Fibroblast of mammary gland (primary cell): ENCODE measurements at places on chromosomes 13 and 19.

GRCh38 chr19:46367426-46367825 lies 20.5 kb downstream of the PPP5C start:
- DNase-seq: no peak

DNA sequence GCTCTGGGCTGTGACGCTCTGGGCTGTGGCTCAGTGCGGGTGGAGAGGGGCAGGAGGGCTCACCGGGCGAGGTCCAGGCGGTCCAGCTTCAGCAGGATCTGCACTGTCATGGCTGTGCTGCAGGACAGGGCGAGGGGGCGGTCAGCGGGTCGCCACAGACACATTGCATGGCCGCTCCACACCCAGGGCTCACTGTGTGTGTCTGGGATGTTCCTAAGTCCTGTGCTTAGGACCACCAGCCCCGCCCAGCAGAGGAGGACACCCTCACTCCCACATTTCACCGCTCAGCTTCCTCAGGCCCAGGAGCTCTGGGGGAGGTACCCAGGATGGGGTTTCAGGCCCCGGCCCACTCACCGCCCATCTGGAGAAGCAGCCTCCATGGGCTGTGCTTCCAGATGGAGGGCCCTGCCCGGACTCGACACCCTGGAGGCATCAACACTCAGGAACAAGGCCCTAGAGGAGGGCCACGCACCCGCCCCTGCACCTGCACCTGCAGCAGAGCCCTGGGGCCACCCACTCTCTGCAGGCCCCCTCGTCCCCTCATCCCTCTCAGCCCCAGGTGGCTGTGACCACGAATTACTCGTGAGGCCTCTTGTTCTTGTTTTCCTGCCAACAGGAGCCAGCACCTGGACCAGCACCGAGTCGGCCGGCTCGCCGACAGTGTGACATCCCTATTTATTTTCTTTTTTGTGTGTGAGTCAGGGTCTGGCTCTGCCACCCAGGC lies 9.7 kb upstream of the CERS1 start:
- DNase-seq: no peak

- DNase-seq: peak; percentile 38
Measured at GRCh38 chr13:42883142-42883541, 101.8 kb downstream of the FAM216B start.

DNA sequence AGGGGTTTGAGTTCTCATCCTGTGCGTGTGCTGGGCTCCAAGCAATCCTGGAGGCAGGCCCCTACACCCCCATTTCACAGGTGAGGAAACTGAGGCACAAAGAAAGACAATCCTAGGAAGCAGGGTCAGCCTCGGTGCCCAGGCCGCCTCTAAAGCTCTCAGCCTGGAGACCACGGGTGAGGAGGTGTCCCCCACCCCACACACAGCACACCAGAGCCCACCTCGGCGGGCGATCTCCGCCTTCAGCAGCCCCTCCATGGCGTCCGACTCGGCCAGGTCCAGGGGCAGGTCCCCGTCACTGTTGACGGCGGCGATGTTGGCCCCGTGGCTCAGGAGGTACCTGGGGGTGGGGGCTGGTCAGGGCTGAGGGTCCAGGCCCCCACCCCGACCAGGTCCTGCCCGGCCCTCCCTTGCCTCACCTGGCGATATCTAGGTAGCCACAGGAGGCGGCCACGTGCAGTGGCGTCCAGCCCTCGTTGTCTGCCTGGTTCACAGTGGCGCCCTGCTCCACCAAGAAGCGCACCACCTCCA lies 5.1 kb downstream of the PPP1R12C start:
- DNase-seq: no peak

DNA sequence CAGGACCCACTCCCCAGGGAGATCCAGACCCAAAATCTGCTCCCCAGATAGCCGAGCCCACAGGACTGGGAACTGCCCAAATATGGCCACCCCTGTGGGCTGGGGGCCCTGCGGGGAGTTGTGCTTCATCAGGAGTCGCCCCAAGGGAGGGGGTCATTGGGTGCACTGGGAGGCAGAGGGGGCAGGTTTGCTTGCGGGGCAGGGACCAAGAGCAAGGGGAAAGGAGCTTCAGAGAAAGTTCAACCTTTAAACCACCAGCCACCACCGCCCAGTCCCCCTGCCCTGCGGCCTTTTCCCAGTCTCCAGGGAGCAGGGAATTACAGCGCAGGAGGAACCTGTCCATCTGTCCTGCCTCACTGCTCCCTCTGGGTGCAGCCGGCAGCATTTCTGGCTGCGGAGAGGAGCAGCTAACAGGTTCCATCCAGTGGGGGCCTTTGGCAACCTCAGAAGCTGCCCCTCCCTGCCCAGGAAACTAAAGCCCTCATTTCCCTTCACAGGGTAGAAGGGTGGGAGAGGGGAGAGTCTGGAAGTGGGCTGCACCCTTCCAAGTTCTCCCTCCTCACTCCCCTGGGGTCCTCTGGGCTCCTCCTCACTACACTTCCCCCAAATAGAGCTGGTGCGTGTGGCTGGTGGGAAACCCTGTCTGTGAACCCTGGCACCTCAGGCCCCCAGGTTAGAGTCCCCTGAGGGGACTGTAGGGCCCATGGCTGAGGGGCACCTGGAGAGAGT lies 13.8 kb upstream of the ASF1B start:
- DNase-seq: no peak

- no peak for DNase-seq
Measured at GRCh38 chr13:98467263-98467985, 109.5 kb downstream of the STK24 start.

GRCh38 chr19:34345947-34346351 lies 19.0 kb upstream of the GPI start:
- peak; percentile 67 for DNase-seq

GRCh38 chr19:39677961-39678889 lies 22.5 kb downstream of the LGALS16 start:
- DNase-seq: peak; percentile 5

DNA sequence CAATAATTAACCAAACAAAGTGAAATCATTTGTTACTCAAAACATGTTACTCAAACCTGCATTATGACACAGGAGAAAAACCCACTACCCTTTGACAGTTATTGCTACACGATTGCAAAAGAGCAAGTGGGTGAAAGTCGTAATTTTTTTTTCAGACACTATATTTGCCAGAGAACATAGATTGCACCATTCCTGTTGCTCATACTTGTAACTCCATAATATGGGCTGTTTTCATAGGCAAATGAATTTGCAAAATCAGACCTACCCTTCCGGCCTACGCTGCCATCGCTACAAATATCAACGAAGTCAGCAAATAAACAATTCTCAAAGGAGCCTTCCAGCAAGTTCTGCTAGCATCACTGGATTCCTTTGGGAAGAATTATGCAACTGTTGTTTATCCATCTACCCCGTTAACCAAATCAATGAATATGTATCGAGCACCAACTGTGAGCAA lies 396.5 kb downstream of the IRS2 start:
- DNase-seq: peak; percentile 94

- peak; percentile 49 for DNase-seq
Measured at GRCh38 chr13:80901111-80901510, 560.2 kb upstream of the SPRY2 start.

GRCh38 chr13:92864584-92865284 lies 361.9 kb upstream of the GPC6 start:
- no peak for DNase-seq

- no peak for DNase-seq
Measured at GRCh38 chr19:28831462-28831861, 381.5 kb downstream of the UQCRFS1 start.

- no peak for DNase-seq
Measured at GRCh38 chr13:79531542-79532254, 50.7 kb downstream of the NDFIP2 start.

GRCh38 chr13:31903111-31903815 lies 128.3 kb upstream of the FRY start:
- no peak for DNase-seq

- DNase-seq: peak; percentile 43
Measured at GRCh38 chr19:4444765-4445741, 12.5 kb downstream of the UBXN6 start.

GRCh38 chr19:37957176-37957575 lies 50.2 kb downstream of the SIPA1L3 start:
- DNase-seq: no peak

DNA sequence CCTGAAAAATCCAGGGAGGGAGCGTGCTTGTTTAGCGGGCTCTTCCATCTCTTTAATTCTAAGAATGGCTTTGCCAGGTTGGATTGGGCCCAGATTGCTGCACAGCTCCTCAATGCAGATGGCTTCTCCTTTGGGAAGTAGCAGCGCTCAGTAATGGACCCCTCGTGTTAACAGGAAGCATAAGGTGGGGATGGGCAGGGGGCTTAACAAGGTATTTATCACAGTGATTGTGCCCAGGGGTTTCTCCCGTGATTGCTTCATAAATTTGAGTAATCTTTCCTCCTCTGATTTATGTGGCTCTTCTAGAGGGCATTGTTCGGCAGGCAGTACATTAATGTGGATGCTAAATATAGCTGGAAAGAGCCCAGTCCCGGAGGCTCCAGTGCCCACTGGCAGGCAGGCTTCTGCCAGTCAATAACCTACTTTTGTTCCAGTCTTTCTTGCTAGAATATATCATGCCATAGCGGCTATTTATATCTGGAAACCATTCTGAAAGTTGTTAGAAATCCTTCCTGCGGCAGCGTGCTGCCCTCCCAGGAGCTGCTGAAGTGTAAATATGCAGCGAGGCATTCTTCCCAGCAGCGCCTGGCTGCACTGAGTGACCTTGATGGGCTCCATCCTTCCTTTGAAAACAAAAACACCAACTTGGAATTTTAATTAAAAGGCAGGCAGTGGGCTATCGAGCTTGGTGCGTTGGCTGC lies 65.0 kb downstream of the FGF9 start:
- DNase-seq: no peak

GRCh38 chr19:7744871-7745650 lies 2.3 kb downstream of the CD209 start:
- DNase-seq: no peak

DNA sequence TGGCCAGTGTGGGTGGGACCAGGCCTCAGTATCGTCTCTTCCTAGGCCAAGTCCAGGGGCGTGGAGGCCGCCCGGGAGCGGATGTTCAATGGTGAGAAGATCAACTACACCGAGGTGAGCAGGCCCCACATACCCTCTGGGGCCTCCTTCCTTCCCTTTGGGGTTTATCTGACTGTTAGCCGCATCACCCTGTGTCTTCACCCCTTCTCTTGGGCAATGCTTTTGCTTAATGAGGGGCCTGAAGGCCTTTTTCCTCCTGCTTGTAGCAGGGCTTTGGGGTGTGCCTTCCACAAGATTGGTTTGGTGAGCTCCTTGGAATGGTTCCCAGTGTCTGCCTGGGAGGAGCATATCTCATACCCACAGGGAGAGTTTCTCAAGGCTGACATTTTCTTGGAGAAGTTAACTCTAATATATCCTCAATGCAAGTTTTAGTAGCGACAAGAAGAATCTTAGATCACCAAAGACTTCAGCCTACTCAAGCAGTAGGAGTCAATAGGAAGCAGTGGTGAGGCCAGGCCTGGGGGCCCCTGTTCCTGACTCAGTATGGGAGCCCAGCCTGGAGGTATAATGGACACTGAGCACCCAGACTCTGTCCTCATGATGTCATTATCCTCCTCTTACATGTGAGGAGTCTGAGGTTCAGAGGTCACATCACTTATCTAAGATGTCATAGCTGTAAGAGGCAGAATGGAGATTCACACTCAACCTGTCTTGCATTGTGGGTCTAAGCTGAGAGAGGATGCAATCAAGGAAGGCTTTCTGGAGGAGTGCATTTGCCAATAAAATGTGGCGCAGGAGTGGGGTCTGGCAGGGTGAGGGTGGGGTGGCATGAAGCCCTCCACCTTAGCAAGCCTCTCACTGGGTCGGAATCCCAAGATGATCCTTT lies 2.0 kb downstream of the GPI start:
- peak; percentile 52 for DNase-seq

- DNase-seq: no peak
Measured at GRCh38 chr13:102208347-102208746, 193.5 kb downstream of the FGF14 start.

DNA sequence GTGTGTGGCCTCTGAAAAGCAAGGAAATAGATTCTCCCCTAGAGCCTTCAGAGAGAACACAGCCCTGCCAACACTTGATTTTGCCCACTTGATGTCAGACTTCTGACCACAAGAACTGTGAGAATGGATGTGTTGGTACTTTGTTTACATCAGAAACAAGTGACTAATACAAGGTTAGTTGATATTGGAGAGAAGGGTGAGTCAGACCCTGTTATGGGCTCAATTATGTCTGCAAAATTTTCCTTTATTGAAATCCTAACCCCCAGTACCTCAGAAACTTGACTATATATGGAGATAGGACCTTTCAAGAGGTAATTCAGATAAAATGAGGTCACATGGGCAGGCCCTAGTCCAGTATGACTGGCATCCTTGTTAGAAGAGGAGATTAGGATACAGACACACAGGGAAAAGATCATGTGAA lies 226.7 kb downstream of the RFC3 start:
- peak; percentile 84 for DNase-seq

- no peak for DNase-seq
Measured at GRCh38 chr19:6529937-6530385, 865 bp upstream of the TNFSF9 start.

- DNase-seq: no peak
Measured at GRCh38 chr13:109963960-109964563, 177.7 kb upstream of the IRS2 start.

- no peak for DNase-seq
Measured at GRCh38 chr13:98364647-98365046, 187.6 kb upstream of the RNF113B start.

- peak; percentile 70 for DNase-seq
Measured at GRCh38 chr13:113272701-113273181, 24.3 kb upstream of the LAMP1 start.

- DNase-seq: no peak
Measured at GRCh38 chr13:87100431-87100830, 570.7 kb upstream of the SLITRK5 start.

DNA sequence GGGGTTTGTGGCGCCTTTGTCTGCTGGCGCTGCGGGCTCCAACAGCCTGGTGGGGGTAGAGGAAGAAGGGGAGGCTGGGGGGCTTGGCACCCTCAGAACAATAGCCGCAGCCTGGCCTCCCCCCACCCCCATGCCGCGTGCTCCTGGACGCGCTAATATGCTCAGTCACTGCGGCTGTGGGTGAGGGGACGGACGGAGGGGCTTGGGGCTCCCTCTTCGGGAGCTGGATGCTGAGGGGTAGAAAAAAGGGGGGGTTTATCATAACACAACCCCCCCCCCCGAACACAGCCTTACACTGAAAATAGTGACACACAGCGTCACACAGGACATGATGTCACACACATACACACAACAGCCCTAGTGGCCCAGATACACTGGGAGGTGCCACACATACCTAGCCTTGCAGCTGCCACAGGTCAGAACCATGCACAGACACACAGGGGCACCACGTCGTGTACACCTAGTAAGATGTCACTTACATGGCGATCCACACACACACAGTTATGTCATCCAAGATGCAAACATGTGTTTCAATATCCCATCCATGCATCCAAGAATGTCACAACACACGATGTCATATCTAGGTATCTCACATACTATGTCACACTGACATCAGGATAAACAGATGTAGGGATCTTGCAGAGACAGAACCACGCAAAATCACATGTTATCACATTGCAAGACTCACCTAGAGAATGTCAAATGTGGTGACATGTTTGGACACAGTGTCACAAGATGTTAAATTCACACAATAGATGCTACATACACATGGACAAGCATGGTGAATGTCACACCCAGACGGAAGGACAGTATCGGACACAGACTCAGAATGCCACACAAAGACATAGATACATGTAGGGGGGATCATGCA lies 806 bp downstream of the MAST1 start:
- DNase-seq: no peak
